ENCODE measurements at places on chromosomes 1 and 21.
A peak's percentile ranks its signal among the peaks of the same experiment; 100 is the strongest.

DNA sequence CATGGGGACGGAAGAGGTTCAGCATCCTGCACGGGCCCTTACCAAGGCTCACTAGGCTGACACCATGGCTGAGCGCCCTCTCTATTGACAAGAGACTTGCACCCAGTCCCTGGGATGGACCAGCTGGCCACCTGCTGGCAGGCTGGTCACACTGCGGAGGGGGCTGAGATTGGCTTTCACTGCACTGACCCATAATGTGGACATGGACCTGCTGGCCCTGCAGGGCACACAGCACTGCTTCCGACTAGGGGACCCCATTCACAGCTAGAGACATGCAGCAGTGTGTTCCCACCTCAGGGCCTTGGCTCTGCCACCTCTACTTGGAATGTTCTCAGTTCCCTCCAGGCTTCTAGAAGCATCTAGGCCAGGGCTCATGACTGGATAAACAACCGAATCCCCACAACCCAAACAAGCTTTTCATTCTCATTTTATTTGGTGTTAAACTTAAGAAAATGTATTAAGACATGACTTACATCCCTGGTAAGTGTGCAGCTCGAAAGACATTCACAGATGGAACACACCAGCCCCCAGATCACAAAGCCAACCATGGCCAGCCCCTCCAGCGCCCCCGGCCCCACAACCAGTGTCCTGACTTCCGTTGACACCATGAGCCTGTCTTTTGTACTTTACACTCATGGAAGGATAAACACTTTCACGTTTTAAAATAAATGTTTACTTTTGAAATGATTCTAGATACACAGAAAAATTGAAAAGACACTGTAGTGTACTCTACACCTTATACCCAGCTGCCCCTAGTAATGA, 9.3 kb upstream of the SRARP start:
- peak; percentile 17 for DNase-seq

- DNase-seq: no peak
Observed at GRCh38 chr1:94988356-94988755, 61.4 kb upstream of the CNN3 start.

- DNase-seq: no peak
Observed at GRCh38 chr21:27590271-27590670, 623.4 kb upstream of the ADAMTS5 start.

GRCh38 chr1:176193023-176193422, 14.1 kb downstream of the COP1 start:
- DNase-seq: no peak

DNA sequence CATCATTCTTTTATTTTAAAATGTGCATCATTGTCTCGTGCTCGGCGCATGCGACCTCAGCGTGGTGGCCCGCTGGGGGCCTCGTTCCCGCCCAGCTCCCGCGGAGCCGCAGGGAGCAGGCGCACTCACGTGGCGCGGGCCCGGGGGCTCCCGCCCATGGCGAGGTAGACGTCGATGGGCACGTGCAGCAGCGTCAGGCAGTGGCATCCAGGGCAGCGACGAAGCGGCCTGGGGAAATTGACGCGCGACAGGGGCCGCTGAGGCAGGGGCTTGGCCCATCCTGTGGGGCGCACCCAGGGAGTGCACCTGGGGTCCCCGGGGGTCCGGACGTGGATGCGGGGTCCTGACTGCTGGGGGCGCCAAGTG, 994 bp downstream of the FAM229A start:
- DNase-seq: no peak

Data from NCI-H2029 (cell line).